ENCODE measurements at places on chromosomes 5 and 9. TPM values are rescaled to one million over a fixed set of nuclear protein-coding genes. Genes with fewer than 3 reads are reported as not detected.

NIPAL4 gene
- 2.7 TPM for total RNA-seq

DNA sequence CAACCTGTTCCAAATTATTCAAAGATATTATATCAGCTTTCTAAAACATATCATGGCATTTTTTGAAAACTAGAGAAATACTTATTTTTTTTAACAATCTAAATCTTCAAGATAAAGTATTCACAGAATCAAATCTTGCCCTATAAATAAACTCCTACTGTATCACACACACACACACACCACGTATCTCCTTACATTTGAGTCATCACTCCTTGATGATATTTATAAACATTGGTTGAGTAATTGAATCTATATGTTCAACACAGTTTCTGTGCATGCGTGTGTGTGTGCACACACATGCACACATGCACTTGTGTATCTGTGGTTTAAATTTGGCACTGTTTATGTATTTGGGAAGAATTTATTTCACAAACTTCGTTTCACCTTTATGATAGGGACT is 1716.4 kb downstream of the EFNA5 start:
- no peaks in the 10 kb centered on the region for H3K36me3 ChIP-seq
- H3K4me1 ChIP-seq: no peaks in the 10 kb centered on the region
- no peak overlapping the region for H3K4me3 ChIP-seq
- H3K27me3 ChIP-seq: no peaks in the 10 kb centered on the region

EDIL3 gene
- total RNA-seq: not detected

DNA sequence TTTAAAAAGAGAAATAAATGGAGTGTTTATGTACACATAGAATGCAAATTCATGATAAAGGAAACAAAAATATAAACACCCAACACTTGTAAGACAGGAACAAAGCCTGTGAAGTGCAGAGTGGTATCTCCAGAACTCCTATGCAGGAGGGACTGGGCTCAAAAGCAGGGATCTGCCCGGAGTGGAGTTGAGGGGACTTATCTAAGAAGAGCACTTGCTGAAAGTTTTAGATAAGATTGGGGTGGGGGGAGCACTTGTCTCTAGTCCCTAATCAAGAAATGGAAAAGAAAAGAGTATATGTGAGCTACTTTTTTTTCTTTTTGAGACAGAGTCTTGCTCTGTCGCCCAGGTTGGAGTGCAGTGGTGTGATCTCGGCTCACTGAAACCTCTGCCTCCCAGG is 840.4 kb downstream of the MAT2B start:
- H3K27me3 ChIP-seq: peaks cover 2% of the 10 kb centered on the region
- H3K4me3 ChIP-seq: no peak overlapping the region
- no peaks in the 10 kb centered on the region for H3K36me3 ChIP-seq
- no peaks in the 10 kb centered on the region for H3K4me1 ChIP-seq

DNA sequence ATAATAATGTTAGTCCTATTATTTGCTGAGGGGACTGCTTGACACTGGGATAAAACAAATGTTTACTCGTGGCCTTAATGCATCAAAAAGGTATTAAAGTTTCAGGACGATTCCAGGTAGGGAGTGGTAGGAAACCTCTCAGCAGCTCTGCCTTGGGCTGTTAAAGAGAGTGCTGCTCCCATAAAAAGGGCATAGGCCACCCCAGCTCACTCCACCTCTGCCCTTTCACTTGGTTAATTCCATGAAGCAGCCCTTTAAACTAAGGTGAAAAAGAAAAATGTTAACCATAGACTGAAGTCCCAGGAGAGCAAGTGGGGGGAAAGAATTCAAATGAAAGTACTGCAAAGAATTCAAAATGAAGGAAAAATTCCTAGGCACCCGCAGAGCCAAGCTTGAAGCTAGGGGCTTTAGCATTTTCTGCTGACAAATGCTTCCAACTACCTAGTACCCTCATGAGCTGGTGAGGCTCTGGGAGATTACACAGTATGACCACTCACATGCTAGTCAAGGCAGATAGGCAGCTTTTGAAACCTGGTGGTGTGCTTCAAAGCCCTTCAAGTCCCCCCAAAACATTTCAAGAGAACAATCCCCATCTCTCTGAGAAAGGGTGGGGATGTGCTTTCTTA is 8.5 kb downstream of the KLF9 start:
- no peaks in the 10 kb centered on the region for H3K27me3 ChIP-seq
- H3K4me3 ChIP-seq: peak overlapping the region; percentile 80
- DNase-seq: no peak
- no peaks in the 10 kb centered on the region for H3K36me3 ChIP-seq

DNA sequence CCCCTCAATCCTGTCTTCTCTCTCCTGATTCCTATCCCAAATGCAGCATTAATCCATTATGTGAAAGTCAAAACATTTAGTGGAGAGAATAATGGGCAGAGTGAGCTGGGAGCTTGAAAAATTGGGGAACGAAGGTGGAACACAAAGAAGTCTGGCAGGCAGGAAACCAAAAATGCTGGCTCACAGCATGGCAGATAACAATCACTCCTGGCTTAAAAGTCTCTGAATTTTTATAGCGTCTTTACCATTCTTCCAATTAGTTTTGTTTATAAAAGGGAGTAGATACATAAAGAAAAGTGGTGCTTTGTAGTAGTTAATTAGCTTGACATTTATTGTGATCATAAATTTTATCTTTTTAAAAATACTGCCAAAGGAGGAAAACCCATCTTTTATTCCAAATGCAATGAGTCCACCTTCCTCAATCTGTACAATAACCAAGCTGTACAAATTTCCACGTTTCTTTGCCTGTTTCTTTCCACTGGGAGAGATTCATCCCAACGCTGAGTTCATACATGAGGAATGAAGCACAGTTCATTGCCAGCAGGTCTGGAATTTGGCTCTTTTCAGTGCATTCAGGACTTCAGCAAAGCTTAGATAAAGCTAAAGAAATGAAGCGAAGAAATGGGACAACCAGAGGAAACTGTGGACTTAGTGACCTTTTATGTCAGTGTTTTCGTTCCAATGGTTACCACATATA is 174.7 kb downstream of the HMHB1 start:
- no peaks in the 10 kb centered on the region for H3K36me3 ChIP-seq
- no peak overlapping the region for H3K4me3 ChIP-seq

DNA sequence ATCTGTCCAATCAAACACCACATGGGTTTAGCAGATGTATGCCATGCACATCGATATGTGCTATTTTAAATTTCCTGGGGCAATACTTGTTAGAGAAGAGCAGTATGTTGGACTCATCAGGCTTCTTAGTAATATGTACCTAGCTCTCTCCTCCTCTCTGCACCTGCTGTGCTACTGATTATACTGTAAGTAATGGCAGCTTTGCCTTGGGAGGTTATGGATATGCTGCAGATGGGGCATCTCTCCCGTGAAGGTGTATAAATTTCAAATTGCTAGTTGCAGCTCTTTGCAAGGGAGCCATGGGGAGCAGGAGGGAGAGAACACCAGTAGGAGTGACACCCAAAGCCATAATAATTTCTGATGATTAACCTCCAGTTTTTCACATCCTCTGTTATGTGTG is 101.5 kb downstream of the SPATA31D1 start:
- no peaks in the 10 kb centered on the region for H3K36me3 ChIP-seq
- no peak overlapping the region for H3K4me3 ChIP-seq
- H3K27ac ChIP-seq: no peak overlapping the region
- no peaks in the 10 kb centered on the region for H3K27me3 ChIP-seq
- H3K4me1 ChIP-seq: peaks cover 46% of the 10 kb centered on the region
- no peak for DNase-seq

DNA sequence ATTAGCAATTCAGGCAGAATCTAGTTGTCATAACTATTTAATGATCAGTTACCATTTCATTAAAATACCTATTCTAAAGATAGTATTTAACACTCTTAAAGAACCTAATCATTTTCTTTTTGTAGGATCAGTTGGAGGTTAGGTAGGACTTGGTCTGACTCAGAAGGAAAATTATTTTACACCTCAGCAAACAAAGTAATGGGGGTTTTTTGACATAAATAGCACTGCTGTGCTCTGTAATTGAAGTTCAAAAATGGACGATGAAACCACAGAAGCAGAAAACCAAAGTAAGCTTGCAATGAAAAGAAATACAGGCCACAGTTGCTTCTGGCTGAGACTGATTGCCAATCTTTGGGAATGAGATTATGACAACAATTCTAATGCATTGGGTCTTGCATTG is 187.0 kb upstream of the TRPM3 start:
- DNase-seq: no peak
- no peak overlapping the region for H3K27ac ChIP-seq
- H3K27me3 ChIP-seq: peaks cover 2% of the 10 kb centered on the region
- no peaks in the 10 kb centered on the region for H3K4me1 ChIP-seq
- no peaks in the 10 kb centered on the region for H3K36me3 ChIP-seq

- H3K4me1 ChIP-seq: peaks cover 10% of the 10 kb centered on the region
- no peaks in the 10 kb centered on the region for H3K36me3 ChIP-seq
- H3K4me3 ChIP-seq: no peak overlapping the region
- no peak overlapping the region for H3K27ac ChIP-seq
- peaks cover 10% of the 10 kb centered on the region for H3K27me3 ChIP-seq
These were observed 16.5 kb downstream of the PTGES start for GRCh38 chr9:129736334-129736733.

PCSK1 gene
- total RNA-seq: not detected

- DNase-seq: no peak
- peaks cover 7% of the 10 kb centered on the region for H3K4me1 ChIP-seq
- H3K27ac ChIP-seq: no peak overlapping the region
These were observed 130.1 kb downstream of the GPBP1 start for GRCh38 chr5:57303985-57304384.

DNA sequence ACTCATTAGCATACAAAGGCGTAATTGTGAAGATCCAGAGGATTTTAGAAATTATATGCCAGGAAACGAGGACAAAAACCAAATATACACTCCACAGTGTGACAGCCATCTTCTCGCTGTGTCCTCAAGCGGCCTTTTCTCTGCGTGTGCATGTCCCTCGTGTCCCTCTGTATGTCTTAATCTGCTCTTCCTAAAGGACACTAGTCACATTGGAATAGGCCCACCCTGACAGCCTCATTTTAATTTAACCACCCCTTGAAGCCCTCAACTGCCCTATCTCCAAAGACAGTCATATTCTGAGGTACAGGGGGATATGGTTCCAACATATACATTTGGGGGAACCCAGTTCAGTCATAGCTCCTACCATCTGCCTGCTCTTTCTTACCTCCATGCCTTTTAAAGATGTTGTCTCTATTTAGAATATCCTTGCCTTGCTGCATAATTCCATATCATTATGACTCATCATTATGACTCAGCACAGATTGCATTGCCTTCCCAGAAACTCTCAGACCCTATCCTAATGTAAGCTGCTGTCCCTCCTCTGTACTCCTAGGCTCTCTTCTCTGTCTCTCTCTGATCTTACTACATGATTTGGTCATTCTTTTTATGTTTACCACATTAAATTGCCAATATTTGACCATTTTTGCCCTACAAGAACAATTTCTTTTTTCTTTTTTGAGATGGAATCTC is 210.9 kb downstream of the AOPEP start:
- H3K36me3 ChIP-seq: peaks cover 3% of the 10 kb centered on the region
- H3K27ac ChIP-seq: no peak overlapping the region
- H3K4me1 ChIP-seq: no peaks in the 10 kb centered on the region
- no peak overlapping the region for H3K4me3 ChIP-seq

FOXD4L3 gene
- not detected for total RNA-seq

DNA sequence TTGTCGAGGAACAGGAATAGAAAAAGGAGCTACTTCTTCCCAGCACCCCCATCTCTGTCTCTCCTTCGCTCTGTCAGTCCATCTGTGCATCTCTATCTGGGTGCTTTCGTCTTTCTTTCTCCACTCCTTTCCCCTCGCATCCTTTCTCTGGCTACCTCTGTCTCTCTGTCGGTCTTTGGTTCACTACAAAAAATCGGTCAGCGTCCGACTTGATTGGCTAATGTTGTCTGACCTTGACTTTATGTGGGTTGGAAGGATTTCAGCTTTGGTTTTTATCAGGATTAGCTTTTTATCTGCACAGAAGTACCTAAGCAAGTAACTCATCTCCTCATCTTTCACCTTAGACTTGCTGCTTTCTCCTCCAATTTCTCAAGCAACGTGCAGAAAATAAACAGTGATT is 575.2 kb upstream of the ZNF462 start:
- H3K4me3 ChIP-seq: no peak overlapping the region
- no peaks in the 10 kb centered on the region for H3K27me3 ChIP-seq
- DNase-seq: no peak
- no peaks in the 10 kb centered on the region for H3K4me1 ChIP-seq
- H3K36me3 ChIP-seq: no peaks in the 10 kb centered on the region
- no peak overlapping the region for H3K27ac ChIP-seq

DNA sequence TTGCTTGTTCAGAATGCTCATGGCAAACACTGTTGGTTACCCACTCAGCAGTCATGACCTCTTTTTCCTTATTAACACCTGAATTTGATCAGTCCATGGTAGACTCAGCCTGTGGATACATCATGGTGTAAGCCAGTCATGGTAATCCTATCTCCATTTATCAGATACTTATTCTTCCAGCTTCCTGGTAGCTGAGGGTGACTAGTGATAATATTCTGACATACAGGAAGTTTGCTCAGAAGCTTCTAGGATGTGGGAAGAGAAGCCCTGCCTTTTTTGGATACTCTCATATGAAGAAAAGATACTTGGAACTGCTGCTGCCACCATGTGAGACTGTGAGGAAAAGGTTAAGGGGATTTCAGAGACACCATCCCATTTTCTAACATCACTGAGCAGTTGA is 7.3 kb downstream of the GDA start:
- no peak for DNase-seq
- H3K4me3 ChIP-seq: no peak overlapping the region
- H3K4me1 ChIP-seq: peaks cover 17% of the 10 kb centered on the region
- no peak overlapping the region for H3K27ac ChIP-seq

- DNase-seq: no peak
- no peak overlapping the region for H3K27ac ChIP-seq
- H3K36me3 ChIP-seq: no peaks in the 10 kb centered on the region
- H3K4me1 ChIP-seq: peaks cover 2% of the 10 kb centered on the region
- H3K4me3 ChIP-seq: no peak overlapping the region
- H3K27me3 ChIP-seq: peaks cover 2% of the 10 kb centered on the region
These were observed 103.7 kb downstream of the PAM start for GRCh38 chr5:102858808-102859207.

COL15A1 gene
- total RNA-seq: 0.15 TPM

DNA sequence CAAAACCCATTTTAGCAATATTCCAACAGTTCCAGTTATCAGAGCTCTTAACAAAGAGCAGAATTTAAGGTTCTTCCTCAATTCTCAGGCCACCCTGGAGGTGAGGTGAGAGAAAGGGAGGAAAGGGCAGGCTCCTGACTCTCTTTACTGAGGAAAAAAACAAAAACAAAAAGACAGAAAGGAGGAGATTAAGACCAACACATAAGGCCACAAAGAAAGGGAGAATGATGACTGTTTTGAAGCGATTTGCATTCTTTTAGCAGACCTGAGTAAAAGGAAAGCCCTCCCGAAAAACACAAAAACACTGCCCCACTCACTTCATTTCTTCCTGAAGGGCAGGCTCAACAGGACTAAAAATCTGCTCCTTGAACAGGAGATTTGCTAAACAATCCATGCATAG is 300.5 kb downstream of the ARL15 start:
- DNase-seq: no peak
- H3K4me1 ChIP-seq: no peaks in the 10 kb centered on the region
- H3K36me3 ChIP-seq: peaks cover 14% of the 10 kb centered on the region
- no peak overlapping the region for H3K4me3 ChIP-seq
- H3K27me3 ChIP-seq: no peaks in the 10 kb centered on the region

All from activated B cell treated with CpG ODN at 0.5 μM for 24 hours (primary cell).